Posterior cingulate gyrus (tissue), 11 donors: ENCODE measurements at places on chromosomes 5 and 9.
A peak's percentile ranks its signal among the peaks of the same experiment; 100 is the strongest.

- no peak for DNase-seq
Observed at GRCh38 chr9:70261131-70261870, 2.5 kb downstream of the SMC5 start.

DNA sequence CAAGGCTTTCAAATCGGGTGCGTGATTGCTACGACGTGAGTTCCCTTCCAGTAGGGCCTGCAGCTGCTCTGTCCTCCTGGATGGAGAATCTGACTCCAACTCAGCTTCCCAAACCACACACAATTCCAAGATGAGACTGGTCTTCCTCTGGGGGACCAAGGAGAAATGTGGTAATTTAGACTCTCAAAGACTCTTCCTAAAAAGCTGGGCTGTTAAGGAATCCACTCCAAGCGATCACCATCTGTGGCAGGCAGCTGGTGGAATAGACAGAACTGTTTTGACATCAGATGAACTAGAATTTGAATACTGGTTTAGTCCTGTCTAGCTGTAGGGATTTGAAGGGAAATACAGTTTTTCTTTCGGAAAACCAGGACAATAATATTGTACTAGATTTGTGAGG, 130.7 kb upstream of the KLF4 start:
- no peak for DNase-seq

DNA sequence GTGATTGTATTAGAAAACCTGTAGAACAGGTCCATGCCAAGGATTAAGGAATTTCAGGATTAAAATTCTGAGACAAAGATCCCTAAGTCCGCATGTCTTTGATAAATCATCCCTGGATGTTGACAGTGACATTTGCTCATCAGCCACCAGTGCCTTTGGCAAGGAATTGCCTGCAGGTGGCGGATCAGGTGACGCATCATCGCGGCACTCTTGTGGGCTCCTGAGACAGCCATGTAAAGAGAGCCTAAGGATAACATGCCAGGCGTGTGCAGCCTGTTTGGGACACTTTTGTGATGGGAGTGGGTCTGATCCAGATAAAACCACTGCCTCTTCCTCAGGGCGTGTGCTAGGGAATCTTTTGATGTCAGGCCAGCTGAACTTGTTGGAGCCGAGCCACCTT, 40.6 kb downstream of the ADCY2 start:
- no peak for DNase-seq

DNA sequence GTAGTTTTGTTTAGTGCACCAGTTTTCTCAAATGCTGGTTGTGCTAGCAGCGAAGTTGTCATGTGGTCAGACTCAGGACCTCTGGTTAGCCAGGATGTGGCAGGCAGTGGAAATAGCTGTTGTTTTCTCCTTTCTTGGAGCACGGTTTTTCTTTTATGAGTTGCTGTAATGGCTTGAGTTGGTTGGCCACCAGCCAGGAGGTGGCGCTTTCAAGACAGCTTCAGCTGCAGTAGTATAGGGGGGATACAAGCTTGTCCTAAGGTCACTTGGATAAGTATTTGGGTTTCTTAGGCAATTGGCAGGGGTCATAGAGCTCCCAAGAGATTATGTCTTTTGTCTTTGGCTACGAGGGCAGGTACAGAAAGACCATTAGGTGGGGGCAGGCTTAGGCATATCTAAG, 274.2 kb upstream of the TARS1 start:
- peak; percentile 35 for DNase-seq

- no peak for DNase-seq
Observed at GRCh38 chr5:88488561-88488960, 219.9 kb upstream of the TMEM161B start.

DNA sequence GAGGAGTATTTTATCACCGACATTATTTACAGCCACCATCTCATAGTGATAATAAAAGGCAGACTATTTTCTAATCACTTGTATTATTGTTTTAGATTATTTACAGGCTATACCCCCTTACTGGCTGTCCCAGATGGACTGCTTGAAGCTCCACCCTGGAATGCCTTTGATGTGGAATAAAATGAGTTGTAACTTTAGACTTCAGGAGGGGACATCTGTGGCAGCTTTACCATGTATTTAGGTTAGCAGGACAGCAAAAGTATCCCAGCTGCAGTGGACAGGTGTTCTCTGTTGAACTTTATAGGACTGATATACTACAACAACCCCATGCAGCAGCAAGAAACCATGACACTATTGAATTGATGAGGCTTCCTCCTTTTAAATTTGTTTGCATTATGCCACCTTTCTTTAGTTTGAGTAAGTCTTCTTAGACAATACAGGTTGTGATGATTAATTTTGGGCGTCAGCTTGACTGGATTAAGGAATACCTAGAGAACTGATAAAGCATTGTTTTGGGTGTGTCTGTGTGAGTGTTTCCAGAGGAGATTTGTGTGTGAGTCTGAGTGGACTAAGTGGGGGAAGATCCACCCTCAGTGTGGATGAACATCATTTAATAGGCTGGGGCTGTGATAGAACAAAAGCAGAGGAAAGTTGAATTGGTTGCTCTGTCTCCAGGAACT, 29.2 kb upstream of the C9orf57 start:
- DNase-seq, result no peak

GRCh38 chr5:143213231-143213850, 190.1 kb downstream of the NR3C1 start:
- DNase-seq, result no peak

DNA sequence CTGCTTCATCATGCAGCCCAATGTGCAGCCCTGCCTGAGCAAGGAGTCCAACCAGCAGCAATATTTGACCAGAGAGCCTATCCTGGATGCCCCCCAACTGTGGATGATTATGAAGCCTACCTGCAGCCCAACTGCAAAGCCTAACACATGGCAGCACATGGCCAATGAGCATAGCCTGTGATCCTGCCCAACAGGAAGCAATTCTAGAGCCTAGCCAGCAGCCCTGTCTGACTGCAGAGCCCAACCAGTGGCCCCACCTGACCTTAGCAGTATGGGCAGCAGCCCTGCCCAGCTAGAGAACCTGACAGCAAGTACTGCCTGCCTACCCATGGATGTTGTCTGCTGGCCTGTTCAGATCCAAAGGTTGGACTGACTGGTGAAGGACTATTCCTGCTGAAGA, 97.3 kb upstream of the SH3GL2 start:
- no peak for DNase-seq
